ENCODE measurements at places on chromosomes 11 and 22.

DNA sequence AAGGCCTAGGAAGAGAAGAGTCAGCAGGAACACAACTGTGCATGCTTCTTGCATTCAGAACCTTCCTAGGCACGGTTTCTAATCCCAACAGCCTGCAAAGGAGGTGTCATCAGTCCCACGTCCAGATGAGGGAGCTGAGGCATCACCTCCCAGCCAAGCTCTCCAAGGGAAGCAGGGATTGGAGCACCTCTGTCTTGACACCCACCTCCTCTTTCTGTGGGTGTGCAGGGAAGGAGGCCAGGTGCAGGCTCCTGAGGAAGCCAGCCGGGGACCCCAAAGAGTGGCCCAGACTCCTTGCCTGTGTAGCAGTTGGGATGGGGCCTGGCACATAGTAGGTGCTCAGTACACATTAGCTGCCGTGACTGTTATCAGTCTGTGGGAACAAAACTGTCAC, 2.0 kb downstream of the PNPLA5 start:
- DNase-seq = no peak

GRCh38 chr11:107006076-107006833, 12.0 kb downstream of the GUCY1A2 start:
- DNase-seq = peak; percentile 13

- DNase-seq = no peak
Measured at GRCh38 chr11:128061281-128061871, 526.0 kb downstream of the ETS1 start.

- DNase-seq = no peak
Measured at GRCh38 chr11:10386361-10386760, 68.7 kb upstream of the AMPD3 start.

DNA sequence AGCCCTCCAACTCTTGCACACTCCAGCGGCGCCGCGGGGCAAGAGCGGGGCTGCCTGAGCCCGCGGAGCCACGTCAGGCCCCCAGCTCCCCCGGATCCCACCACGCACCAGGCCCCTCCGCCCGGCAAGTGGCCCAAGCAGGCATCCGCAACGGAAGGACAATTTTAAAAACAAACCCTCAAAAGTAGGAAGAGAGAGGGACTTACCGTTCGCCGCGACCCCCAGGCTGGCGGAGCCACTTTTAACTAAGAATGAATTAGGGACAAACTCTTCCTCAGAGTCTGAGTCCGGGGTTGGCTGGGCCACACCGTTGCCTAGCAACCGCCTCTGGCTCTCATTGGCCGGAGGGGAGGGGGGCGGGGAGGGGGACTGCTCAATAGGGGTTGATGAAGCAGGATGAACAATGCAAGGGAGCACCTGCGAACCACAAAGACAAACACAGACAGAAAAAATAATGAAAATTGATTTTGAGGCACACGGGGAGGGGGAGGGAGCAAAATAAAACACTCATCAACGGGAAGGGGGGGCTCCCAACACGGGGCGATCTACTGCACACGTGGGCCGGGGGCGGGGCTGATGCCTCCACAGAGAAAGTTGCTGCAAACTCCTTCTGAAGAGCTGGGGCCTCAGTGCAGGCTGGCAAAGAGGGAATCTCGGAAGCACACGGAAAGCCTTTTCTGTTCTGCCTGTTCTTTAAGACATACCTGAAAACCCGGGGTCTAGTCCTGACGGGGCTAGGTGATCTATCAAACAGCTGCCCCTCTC, 387.5 kb upstream of the NARS2 start:
- no peak for DNase-seq

DNA sequence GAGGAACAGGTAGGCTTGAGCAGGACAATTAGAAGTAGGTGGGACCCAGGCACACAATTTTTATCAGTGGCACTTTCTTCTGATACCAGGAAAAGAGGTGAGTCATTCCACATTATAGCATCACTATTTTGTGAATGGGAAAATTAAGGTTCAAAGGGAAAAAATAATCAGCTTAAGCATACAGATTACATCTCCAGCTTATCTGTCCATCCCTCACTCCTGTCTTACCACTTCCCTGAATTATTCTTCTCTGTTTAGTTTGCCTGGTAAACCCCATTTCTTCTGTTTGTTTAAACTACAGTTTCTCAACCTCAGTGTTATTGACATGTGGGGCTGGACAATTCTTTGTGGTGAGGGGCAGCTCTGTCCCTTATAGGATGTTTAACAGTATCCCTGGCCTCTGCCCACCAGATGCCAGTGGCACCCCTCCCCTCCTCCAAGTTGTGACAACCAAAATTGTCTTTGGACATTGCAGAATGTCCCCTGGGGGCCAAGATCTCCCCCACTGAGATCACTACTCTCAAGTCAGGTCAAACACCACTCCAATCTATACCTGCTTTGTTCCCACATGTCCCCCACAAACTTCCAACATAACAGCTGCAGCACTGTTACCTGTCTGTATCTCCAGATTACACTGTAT, 8.5 kb upstream of the XBP1 start:
- no peak for DNase-seq

DNA sequence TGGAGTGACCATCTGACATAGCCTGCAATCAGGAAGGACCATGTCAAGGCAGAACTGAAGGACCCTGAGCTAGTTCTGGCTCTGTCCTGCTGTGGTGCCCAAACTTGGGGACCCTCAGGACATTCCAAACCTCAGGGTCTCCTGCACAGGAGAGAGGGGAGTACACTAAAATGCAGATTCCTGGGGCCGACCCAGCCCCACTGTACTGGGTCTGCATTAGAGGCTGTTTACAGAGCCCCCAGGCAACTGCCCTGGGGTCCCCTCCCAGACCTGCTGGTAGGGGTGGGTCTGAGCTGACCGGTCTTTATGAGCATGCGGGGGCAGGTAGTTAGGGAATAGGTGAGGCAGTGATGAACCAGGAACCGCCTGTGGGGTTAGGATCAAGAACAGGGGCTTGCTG, 6.8 kb downstream of the TRPM5 start:
- DNase-seq = no peak

- DNase-seq = no peak
Measured at GRCh38 chr22:39474351-39475111, 17.7 kb downstream of the MGAT3 start.

DNA sequence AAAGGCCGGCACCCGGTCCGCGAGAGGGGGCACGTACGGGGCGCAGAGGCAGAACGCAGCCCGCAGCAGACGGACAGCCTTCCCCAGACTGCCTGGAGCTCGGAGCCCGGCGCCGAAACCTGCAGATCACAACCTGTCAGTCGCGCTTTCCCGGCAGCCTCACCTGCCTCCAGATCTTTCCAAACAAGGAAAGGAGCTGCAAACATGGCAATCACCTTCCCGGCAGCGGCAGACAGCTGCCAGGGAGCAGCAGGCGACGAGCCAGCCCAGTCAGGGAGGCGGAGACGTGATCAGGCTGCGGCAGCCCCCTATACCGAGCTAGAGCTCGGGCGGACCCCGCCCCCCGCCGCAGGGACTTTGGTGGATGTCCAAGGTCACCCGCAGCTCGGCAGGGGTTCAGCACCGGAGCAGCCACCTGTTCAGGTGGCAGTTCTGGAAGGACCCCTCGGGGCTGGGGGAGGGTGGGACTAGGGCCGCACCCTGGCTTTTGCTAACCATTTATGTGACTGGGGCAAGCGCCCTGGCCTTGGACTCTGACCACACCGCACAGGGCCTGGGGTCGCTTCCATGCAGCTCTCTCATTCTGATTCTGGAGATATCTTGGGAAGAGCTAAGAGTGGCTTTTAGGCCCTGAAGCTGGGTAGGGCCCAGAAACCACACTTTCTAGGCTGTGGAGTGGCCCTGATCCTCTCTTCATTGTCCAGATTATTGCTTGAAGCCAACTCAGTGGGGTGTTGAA, 143.8 kb downstream of the NECTIN1 start:
- DNase-seq = no peak

- DNase-seq = no peak
Measured at GRCh38 chr11:121478895-121479697, 26.3 kb upstream of the SORL1-AS1 start.

- DNase-seq = no peak
Measured at GRCh38 chr11:117875382-117876058, 938 bp downstream of the FXYD6 start.

GRCh38 chr11:12853652-12854296, 155.3 kb upstream of the RASSF10 start:
- no peak for DNase-seq

GRCh38 chr11:77207618-77208313, 79.7 kb downstream of the MYO7A start:
- DNase-seq = no peak

DNA sequence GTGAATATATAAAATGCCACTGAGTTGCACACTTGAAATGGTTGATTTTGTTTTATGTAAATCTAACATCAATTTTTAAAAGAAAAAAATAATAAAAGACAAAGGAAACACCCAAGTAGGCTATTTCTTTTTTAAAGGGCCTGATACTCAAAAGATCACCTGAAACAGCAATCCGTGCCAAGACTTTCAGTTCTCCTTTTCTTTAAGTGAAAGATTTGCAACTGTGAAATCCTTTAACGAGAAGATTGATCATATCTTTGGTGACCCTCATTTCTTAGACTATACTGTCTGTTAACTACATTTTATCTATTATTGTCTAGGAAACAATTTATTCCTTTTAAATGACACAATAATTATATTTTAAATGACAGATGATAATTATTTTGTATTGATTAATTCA, 1841.5 kb downstream of the LRRC4C start:
- DNase-seq = no peak

- peak; percentile 31 for DNase-seq
Measured at GRCh38 chr11:101726988-101727387, 143.2 kb upstream of the TRPC6 start.

DNA sequence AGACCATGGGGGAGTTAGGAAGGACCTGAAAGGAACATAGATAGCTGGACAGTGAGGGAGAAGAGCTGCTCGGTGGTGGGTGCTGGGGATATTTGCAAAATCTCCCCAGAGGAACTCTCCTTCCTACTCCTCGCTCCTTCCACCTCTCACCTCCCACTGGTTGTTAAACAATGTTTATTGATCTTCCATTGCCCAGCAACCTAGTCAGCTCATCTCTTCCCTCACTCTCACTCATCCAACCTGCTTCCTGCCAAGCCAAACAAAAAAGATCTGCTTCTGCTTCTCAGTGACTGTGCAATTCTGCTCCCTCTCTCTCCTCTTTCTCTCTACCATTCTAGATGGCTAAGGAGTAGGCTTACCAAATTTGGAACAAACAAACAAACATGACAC, 115.0 kb downstream of the SLC1A2 start:
- no peak for DNase-seq

- no peak for DNase-seq
Measured at GRCh38 chr11:114185436-114185835, 110.8 kb upstream of the NNMT start.

DNA sequence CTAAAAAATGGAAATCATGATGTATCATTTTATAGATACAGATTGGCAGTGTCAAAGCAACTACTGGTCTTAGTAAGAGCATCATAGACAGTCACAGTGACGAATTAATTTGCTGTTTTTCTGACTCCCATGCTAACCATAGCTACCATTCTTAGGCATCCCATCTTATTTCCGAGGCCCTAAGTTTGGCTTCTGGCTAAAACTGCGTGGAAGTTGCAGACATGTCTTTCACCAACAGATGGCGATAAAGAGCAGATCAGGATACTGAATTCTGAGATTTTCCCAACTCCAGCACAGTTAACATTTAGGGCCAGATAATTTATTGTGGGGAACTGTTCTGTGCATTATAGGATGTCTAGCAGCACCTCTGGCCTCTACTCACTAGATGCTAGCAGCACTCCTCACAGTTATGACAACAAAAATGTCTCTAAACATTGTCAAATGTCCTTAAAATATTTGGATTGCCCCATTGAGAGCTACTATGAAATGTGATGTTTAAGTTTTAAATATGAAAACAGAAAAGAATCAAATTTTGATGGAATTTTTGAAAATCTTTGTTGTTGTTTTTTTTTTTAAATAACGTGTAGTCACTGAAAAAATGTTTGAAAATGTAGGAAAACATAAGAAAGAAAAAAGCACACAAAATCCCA, 16.3 kb downstream of the OR2AG2 start:
- peak; percentile 83 for DNase-seq

Data from COLO829 (cell line).